ENCODE measurements at places on chromosomes 3 and 15. TPM values are rescaled to one million over a fixed set of nuclear protein-coding genes. Genes with fewer than 3 reads are reported as not detected.

- no peak for DNase-seq
Observed at GRCh38 chr3:62436785-62437184, 63.4 kb upstream of the FEZF2 start.

DNA sequence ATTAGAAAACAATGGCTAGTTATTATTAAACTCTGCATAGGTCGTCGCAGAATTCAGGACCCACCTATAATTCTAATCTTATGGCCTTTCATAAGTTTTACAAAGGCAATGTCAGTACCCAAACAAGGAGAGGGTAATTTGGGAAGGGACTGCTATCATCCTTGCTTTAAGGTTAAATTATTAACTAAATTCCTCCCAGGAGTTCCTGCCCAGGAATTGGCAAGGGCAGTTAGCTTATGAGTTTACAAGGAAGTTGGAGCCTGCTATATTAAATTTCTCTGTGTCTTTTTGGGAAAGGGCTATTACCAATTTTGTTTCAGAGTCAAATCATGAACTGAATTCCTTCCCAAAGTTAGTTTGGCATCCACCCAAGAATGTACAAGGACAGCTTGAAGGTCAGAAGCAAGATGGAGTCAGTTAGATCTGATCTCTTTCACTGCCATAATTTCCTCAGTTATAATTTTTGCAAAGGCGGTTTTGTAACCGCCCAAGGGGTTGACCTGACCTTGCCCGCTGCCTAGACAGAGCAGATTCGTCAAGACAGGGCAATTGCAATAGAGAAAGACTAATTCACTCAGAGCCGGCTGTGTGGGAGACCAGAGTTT, 45.3 kb upstream of the LHFPL4 start:
- DNase-seq = no peak

The SCAMP5 gene
- total RNA-seq = 1.3 TPM

- no peak for DNase-seq
Observed at GRCh38 chr3:9730657-9731205, 804 bp upstream of the BRPF1 start.

DNA sequence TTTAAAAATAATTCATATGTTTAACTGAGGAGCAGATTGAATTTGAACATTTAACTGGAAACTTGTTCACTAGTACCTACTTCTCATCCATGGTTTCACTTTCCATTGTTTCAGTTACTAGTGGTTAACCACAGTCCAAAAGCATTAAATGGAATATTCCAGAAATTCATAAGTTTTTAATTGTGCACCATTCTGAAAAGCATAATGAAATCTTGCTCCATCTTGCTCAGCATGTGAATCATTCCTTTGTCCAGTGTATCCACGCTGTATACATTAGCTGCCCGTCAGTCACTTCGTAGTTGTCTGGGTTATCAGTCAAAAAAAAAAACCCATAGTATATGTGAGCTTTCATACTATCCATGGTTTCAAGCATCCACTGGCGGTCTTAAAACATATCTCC, 217.6 kb downstream of the TPRG1 start:
- peak; percentile 43 for DNase-seq

DNA sequence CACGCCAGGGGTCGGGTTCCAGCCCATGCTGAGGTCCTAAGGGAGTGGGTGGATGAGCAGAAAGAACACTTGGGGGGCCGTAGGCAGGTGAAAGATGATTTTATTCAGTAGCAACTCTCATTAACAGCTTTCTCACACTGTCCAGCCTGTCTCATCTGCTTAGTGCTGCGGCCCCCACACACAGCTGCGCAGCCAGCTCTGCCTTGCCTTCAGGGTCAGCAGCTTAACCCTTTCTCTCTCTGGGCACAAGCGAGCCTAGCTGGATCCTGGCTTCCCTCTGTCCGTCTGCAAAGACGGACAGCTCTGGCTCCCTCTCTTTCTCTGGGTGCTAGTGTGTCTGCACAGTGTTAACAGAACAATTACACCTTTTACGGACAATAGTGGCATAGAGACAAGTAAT, 21.3 kb downstream of the NPAP1 start:
- DNase-seq = no peak

The SNURF gene
- 3.0 TPM for total RNA-seq

DNA sequence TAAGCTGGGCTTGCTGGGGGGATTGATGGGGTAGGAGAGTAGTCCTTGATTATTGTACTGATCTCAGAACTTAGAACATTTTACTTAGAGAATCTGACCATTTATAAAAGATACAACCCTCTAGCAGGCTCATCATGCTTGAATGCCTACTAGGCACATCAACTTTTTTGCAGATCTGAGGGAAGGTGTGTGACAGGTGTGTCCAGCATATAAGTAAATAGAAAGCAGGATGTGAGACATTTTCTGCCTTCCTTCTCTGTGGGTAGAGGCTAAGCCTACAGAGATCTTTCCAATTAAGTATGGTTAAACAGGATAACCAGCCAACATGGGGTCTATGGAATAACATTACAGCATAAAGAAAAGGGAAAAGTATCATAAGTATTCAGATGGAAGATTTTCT, 159.1 kb downstream of the AKAP13 start:
- no peak for DNase-seq

The RAMAC gene
- total RNA-seq = 40.7 TPM

The ZNF860 gene
- total RNA-seq = not detected

The WNT7A gene
- 0.15 TPM for total RNA-seq

The MNS1 gene
- 5.6 TPM for total RNA-seq

The SLC35G2 gene
- 54.6 TPM for total RNA-seq

- DNase-seq = no peak
Observed at GRCh38 chr3:22360164-22360563, 609.2 kb upstream of the ZNF385D start.

DNA sequence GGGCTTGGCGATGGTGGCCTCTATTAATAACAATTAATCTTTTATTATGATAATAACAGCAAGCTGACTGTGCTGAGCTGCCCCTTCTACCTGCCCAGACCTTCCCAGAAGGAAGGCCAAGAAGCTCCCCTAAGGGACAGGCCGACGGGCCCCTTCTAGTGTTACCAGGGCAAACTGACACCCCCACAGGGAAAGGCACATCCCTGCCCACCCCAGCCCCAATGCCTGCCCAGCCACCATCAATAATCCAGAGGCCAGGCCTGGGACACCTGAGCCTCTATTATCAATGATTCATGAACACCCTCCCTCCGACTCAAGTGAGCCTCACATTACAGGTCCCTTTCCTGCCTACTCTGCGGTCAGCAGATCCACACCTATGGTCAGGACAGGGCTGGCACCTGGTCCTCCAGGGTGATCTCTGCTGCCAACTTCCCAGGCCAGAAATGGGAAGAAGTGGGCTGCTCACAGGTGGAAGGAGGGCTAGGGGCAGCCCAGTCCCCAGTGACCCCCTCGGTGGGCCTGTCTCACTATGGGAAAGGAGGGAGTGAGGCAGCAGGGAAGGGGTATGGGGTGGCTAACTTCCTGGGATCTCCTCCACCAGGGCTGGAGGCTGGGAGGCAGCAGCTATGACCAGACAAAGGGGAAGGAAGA, 1.8 kb downstream of the TWF2 start:
- peak; percentile 50 for DNase-seq

DNA sequence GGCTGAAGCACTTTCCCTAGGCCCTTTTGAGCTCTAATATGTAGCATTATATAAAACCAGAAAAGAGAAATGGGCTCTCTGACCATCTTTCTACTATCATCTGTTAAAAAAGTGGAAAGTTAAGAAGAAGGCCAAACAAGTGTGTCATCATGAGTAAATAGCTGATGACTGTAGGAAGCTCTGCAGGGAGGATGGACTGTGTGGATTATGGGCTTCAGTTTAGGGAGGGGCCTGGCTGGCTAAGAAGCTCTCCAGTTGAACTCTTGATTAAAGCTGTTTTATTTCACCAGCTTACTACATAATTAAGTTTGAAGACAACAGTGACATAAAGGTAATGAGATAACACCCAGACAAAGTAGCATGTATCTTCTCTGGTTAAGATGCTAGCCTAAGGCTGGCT, 30.6 kb downstream of the INTS14 start:
- peak; percentile 69 for DNase-seq

- no peak for DNase-seq
Observed at GRCh38 chr3:38150780-38151528, 12.5 kb downstream of the MYD88 start.

The SEMA3F gene
- 6.6 TPM for total RNA-seq

The BCL6 gene
- 19.2 TPM for total RNA-seq

GRCh38 chr15:77505556-77505955, 84.9 kb downstream of the HMG20A start:
- no peak for DNase-seq

The GPR15 gene
- 27.8 TPM for total RNA-seq

All from M059J (cell line).